Endothelial cell (in vitro differentiated cells): ENCODE measurements at places on chromosomes 4 and X.

DNA sequence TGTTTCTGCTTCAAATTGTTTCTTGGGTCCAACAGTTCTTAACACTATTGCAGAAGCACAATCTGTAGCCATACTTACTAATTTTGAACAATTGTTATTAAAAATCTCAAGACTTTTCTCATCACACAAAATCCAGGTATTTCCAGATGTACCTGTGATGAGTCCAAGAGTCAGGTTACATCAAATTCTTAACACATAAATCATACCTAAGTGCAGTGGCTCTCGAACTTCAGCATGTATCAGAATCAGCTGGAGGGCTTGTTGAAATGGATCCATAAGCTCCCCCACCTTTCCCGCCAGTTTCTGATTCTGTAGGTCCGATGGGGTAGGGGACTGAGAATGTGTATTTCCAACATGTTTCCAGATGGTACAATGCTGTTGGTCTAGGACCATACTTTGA lies 10.6 kb downstream of the FAM120C start:
- no peak for DNase-seq

DNA sequence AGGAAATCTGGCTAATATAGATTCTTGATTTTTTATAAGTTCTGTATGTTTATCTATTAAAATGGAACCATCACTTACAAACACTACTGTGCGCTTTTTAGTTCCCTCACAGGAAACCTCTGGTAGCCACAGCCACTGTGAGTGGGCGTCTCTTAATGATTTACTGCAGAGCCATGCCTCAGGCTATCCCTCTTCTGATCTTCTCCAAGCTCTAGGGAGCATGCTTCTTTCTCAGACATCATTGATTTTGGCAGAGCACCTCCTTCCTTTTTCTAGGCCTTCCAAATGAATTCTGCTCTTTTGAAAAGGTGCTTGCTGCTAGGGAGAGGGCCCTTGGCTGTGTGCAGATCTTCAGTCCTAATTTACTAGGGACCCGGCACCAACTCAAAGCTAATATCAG lies 61.1 kb upstream of the STS start:
- no peak for DNase-seq

DNA sequence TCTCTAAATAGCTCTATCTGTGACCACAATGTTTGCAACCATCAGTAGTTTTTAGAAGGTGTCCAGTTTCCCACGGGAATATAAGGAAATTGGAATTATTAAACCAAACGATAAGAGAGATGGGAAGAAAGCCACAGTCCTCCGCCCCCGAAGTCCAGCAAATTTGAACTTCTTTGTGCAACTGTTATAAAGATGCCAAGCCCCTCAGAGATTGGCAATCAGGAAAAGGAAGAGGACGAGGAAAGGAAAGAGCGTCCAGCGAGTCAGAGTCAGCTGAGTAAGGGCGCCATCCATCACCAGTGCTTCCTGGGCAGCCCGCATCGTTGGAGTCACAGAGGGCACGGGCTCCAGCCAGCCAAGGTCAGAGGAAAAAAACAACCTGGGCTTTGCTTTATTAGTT lies 35.7 kb downstream of the LDB2 start:
- peak; percentile 30 for DNase-seq

DNA sequence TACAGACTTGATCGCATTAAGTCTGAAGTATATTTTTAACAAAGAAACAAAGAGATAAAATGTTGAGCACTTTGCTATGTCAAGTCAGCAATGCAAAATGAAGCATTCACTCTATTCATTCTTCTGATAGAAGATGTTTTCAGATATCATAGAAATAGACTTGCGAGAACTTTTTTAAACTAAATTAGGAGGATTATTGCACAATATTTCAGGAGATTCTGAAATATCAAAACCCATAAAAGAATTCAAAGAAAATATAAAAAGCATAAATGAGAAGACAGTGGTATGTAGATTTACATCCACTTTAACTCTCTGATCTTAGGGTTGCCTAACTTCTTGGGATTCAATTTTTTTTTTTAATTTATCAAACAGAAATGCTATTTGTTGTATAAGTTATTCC lies 81.1 kb upstream of the PABPC4L start:
- DNase-seq, result no peak

DNA sequence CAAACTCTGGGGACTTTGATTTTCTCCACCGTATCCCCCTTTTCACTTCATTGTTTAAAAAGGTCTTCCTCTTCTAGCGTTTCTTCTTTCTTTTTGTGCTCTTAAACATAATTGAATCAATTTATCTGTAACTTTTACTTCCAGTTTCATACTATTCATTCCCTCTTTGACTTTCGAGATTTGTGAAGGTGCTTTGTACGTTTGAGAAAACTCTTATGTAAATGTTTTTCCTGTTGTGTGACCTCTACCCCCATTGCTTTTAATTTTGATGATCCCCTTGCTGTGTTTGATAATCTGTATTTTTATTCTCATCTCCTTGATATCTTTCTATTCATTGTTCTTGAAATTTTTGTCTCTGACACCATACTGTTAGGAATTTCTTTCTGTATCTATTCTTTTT lies 4.8 kb downstream of the USP38 start:
- no peak for DNase-seq

- DNase-seq, result no peak
Observed at GRCh38 chr4:74021601-74022000, 16.9 kb downstream of the CXCL3 start.

DNA sequence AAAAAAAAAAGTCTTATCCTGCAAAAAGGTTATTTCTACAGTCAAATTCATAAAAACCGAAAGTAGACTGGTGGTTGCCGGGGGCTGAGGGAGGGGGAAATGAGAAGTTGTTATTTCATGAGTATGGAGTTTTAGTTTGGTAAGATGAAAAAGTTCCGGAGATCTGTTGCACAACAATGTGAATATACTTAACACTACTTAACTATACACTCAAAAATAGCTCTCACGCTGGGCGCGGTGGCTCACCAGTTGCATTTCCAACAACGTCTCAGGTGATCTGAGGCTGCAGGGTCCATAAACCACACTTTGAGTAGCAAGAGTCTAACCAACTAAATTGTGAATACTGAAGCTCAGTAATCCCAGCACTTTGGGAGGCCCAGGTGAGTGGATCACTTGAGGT lies 52.4 kb downstream of the ANOS1 start:
- no peak for DNase-seq

DNA sequence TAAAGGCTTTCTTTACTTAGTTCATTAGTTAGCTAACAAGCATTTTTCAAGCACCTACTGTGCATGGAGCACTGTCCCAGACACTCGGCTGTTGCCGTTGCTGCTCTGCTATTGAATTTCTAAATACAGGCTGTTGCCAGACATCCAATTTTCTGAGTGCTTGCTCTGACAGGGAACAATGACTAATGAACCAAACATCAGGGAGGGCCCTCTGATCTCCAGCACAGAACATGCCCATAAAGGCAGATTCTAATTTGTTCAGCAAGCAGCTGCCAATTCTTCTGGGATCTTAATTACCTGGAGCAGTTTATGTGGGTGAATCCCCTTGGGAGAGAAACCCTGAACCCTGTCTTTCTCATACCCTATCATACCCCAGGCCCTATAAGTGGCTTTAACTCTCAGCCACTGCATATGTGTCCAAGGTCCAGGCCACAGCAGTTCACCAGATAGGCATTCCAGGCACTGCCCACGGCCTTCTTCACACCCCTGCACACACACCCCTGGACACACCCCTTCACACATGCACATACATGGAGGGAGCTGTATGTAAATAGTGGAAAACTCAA lies 27.9 kb downstream of the TSC22D3 start:
- no peak for DNase-seq

GRCh38 chr4:113447769-113448168 lies 313.8 kb downstream of the CAMK2D start:
- no peak for DNase-seq

GRCh38 chr4:78768452-78769180 lies 7.5 kb upstream of the BMP2K start:
- no peak for DNase-seq

DNA sequence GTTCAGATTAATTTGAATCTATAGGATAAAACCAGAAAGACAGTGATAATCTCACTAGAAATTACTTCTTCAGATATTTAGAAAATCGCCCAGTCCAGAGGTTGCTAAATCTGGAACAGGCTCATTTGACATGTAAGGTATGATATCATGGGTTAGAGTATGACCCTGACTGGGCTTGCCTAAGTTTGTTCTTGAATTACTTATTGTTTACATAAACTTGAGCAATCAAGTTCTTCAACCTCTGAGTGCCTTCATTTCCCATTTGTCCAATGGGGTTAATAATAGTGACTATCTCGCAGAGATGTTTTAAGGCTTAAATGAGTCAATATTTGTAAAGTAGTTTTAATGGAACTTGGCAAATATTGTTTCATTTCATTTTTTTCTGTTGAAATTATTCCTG lies 1947.6 kb upstream of the IGFBP7 start:
- no peak for DNase-seq

DNA sequence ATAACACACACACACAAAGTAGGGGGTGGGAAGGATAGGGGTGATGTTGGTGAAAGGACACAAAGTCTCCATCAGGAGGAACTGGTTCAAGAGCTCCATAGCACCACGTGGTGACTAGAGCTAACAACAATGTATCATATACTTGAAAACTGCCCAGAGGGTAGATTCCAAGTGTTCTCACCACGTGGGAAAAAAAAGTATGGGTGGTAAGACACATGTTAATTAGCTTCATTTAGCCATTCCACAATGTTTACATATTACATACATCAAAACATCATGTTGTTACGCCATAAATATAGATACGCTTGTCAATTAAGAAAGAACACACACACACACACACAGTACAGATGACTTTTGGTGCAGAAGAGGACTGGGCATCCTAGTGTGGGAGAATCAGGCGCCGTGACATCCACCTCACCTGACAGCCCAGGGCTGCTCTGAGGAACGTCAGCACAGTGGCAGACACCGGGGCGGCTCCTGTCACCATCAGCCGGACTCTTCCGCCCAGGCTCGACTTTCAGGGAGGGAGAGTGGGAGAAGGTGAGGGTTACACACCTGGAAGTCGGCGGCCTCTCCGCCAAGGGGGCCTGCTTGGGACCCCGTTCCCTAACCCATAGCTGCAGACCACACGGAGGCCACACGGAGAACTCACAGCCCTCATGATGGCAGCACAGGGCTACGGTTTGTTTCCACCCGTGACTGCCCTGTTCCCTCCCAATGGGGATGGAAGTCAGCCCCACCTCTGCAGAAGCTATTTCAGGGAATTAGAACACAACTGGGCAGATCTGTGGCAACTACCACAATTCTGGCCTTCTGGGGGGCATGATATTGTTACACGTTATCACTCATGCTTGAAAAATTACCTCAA lies 31.8 kb upstream of the CENPU start:
- no peak for DNase-seq

GRCh38 chr4:1122505-1122904 lies 9.1 kb upstream of the RNF212 start:
- no peak for DNase-seq

GRCh38 chr4:70600977-70601376 lies 8.9 kb downstream of the AMBN start:
- DNase-seq, result no peak

DNA sequence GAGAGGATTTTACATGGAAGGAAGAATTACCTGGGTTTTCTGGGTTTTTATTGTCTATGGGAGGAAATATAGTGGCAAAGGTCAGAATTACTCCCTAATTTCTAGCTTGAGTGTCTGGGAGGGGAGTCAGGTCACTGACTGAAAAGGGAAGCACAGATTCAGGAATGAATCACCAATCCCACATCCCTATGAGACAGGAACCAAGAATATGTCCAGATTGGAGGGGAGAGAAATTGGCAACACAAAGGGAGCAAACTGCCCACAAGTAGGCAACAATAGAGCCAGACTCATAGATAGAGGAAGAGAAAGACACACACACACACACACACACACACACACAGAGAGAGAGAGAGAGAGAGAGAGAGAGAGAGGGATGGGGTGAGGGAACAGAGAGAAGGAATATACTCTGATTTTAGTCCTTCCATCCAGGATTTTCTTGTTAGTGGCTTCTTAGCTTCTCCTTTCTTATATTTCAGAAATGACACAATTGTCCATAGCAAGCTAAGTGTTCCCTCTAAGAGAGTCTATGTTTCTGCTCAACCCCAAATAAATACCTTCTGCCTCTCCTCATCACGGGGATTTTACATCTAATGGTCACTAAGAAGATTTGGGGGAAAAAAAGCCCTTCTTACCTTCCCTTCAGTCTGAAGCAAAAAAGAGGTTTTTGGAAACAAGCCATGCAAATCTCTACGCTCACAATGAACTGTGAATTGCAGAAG lies 12.0 kb downstream of the P2RY10 start:
- no peak for DNase-seq

- no peak for DNase-seq
Observed at GRCh38 chrX:107750263-107750662, 25.3 kb downstream of the TSC22D3 start.

GRCh38 chrX:106619797-106620196 lies 8.0 kb downstream of the RADX start:
- no peak for DNase-seq

GRCh38 chrX:152907084-152907651 lies 9.3 kb downstream of the ZNF185 start:
- DNase-seq, result peak; percentile 10

GRCh38 chr4:38856524-38857337 lies at the start of gene TLR6:
Gene TLR6, minus strand, starts transcription at chr4:38856817. Its CDS starts 27,344 bp downstream, at chr4:38829473.
- peak; percentile 51 for DNase-seq

GRCh38 chrX:28189011-28189410 lies 207.8 kb upstream of the DCAF8L1 start:
- no peak for DNase-seq

- no peak for DNase-seq
Observed at GRCh38 chr4:110480746-110481271, 4.9 kb downstream of the ENPEP start.

DNA sequence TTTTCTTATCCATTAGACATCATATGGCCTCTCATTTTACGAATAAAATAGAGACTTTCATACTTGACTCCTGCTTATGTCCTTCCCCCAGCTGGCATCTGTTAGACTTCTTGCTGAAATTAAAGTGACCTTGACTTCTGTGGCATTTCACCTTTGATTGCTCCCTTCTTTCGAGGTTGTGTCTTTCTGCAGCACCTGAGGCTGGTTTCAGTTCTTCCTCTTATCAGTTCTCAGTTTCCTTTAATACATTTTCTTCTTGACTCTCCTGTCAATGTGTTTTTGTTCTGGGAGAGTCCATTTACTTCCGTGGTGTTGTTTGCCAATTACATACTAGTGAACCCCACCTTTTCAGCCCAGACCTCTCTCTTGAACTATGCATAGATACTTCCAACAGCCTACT lies 81.6 kb downstream of the RBPJ start:
- no peak for DNase-seq

GRCh38 chr4:1831331-1831730 lies 24.6 kb downstream of the LETM1 start:
- no peak for DNase-seq

- no peak for DNase-seq
Observed at GRCh38 chr4:40718586-40718985, 31.2 kb upstream of the NSUN7 start.

GRCh38 chr4:153651587-153651986 lies 32.5 kb upstream of the TLR2 start:
- DNase-seq, result no peak

DNA sequence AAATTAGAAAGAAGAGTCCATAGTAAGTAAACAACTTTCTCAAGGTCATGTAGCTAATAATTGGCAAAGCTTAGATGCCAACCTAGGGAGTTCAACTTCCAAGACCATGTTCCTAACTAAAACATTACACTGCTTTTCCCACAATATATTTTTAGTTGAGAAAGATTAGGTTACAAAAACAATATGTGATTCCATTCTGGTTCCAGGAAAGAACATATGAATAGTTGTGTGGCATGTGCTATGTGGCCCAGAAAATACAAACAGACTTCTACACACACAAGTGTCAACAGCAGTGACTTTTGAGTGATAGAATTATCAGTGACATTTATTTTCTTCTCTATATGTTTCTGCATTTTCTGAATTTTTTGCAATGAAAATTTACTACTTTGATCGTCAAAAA lies 62.7 kb upstream of the EDNRA start:
- no peak for DNase-seq
